Liver (tissue), 10 donors: ENCODE measurements at places on chromosomes 2 and 18.

DNA sequence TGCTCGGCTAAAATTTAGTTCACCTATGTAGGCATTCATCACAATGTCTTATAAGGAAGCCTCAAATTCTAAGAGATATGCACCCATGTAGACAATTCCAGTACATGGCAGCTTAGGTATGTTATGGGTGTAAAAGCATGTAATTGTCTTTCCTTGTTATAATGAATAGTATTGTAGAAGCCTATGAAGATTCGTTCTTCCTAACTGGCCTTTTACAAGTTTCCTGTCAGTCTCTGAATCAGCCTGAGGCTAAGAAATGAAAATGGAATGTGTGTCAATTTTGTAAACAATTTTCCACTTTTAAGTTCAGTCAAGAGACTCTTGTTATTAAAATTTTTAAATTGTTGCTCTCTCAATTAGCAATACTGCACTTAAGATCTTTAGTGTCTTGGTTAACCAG is 189.9 kb upstream of the GALNT5 start:
- DNase-seq: no peak

DNA sequence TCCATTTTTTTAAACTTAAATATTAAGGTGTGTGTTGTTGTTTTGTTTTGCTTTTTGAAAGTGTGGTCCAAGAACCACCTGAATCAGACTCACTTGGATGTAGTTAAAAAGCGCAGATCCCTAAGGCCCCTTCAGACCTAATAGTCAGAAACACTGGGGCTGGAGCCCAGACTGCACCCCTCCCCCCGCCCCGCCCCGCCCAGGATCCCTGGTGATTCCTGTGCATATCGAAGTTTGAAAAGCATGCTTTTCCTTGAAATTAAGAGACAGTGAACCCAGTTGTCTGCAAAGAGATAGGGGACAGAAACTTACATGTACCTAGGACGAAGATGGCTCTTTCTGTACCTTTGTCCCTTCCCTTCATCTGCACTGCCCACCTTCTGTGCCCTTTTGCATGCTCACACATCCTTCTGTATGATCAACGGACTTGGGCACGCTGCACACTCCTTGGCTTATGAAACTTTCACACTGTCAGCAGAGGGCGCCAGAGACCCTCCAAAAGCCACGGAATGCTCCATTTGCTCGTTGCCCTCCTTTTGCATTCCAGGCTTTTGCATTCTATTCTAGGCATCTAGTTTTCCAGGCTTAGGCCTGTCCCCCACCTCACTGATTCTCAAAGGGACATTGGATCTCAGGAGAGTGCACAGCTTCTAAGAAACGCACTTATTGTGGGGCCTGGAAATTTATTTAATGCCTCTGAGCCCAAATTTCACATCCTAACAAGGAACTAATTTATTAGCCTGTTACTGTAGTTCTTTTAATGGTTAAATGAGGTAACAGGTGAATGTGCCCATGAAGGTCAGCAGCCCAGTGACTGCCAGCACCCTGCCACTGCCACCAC is 32.8 kb upstream of the SLC14A1 start:
- DNase-seq: peak; percentile 93

GRCh38 chr2:191176801-191177438 is 26.1 kb upstream of the STAT4 start:
- no peak for DNase-seq

- no peak for DNase-seq
These were observed 84.5 kb downstream of the ZBTB7C start for GRCh38 chr18:48324651-48325050.

GRCh38 chr2:113341191-113341869 is 62.6 kb upstream of the PAX8 start:
- no peak for DNase-seq

GRCh38 chr2:10820978-10821695 is 8.6 kb upstream of the PDIA6 start:
- no peak for DNase-seq
